ENCODE measurements at places on chromosomes 13 and 19.
A peak's percentile ranks its signal among the peaks of the same experiment; 100 is the strongest.

- DNase-seq = no peak
These were observed 2411.1 kb downstream of the PCDH9 start for GRCh38 chr13:64819081-64819480.

GRCh38 chr13:38819596-38819995, 132.7 kb downstream of the FREM2 start:
- DNase-seq = no peak

DNA sequence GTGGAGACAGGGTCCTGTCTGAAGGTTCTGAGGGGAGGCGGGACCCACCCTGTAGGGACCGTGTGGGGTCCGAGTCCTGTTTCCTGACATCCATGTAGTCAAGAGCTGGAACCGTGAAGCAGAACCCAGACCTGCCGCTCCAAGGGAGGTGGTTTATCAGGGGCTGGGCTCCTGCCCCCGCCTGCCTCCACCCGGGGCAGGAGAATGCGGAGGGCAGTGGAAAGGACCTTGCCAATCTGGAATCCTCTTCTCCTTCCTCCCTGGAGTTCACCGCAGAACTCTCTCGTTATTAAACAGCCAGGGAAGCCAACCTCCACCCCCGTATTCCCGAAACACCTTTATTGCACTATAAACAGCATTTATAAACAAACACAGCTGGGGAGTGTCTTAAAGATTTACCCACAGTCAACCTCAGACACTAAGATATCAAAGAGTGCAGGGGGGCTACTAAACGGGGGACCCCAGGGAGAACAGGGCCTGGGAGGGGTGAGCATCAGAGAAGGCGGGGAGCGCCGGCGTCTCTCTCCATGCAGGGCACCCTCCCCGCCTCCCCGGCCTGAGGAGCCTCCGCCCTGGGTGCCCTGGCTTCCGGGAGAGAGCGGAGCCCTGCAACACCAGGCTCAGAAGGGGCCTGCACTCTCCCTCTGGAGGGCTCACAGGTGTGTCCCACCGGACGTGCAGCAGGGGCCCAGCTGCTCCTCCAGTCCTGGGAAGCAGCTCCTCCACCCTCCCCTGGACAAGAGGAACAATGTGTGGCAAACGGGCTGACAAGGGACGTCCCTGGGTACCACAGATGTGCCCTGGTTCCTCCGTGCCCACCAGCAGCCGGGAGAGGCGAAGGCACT, 3.6 kb downstream of the C2CD4C start:
- no peak for DNase-seq

- no peak for DNase-seq
These were observed 716 bp upstream of the MAP2K2 start for GRCh38 chr19:4124638-4125037.

GRCh38 chr13:28329395-28330158, 165.4 kb downstream of the FLT1 start:
- DNase-seq = no peak

- DNase-seq = no peak
These were observed 187.9 kb upstream of the TSHZ3 start for GRCh38 chr19:31537136-31537535.

DNA sequence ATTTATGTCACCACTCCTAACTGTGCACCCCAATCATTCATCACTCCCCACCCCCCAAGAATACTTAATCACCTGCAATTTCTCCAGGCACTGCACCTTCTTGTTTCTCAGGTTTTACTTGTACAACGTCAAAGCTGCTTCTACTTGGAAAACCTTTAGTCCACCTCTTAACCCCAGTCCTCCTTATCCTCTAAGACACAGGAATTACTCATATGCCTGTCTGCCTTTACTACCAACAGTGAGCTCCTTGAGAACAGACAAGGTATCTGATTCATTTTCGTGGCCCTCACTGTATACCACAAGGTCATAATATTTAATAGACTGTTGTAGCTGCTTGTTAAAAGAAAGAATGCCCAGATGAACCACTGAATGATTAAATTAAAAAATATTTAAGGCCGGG, 21.0 kb upstream of the NDFIP2 start:
- no peak for DNase-seq

DNA sequence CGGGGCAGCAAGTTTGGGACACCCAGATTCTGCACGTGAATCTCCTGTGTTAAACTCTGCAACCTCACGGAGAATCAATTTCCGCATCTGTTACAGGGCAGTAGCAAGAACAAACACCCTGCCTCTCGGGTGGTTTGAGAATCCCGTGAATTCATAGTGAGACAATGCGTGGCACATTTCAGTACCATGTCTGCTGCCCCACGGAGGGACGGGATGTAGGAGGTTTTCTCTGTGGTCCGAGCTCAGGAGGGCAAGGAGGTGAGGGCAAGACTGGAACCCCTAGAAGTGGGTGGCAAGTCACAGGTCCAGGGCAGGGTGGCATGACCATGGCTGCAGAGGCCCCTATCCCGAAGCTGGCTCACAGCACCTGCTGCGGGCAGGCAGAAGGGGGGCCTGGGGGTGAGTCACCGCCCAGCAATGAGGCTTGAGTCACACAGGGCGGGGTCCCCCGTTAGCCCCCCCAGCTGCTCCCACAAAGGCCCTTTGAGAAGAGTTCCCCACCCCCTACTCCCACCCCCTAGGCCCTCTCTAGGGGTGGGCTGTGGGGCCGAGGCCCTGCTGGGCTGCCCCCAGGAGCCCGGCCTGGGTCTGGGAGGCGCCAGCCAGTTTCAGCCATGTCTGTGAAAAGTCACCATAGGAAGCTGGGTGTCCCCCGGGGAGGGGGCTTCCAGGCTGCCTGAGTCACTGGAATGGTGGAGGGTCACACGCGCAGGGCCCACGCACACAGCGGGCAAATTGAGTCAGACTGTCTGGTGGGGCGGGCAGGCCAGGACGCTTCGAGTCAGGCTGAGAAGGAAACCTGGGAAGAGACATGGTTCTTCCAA, 25.8 kb upstream of the NANOS3 start:
- DNase-seq = peak; percentile 74

DNA sequence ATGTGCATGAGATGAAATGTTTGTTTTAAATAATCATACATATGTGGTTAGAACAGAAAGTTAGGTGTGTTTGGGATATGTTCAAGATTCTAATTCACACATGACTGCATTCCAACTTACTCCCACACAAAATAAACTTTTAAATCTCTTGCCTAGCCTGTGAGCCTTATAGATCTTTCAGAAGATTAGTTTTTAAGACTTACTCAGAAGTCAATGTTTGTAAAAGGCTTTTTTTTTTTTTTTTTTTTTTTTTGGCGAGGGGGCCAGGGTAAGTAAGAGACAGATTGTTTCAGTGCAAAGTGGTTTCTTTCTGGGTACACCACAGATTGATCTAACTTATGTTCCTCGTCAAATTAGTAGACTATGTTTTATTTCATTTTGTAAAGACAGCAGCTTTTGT, 39.1 kb downstream of the GPR180 start:
- no peak for DNase-seq

DNA sequence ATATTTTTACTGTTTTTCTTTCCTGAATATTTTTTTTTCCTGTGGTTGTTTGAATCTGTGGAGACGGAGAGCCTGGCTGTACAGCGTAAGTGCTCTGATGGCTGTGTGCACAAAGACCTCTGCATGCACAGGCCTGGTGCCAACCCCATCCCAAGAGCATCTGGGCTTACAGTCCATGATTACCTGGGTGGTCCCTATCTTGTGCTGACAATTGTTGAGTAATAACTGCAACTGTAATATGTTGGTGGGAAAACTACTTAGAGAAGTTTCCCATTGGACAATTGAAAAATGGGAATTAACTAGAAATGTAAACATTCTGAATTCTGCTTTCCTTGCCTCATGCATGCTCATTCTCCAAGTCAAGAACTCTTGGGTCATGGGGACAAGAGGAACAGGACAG, 268.7 kb downstream of the SHISA2 start:
- no peak for DNase-seq
